WERI-Rb-1 (cell line): ENCODE measurements at places on chromosomes 1 and 21.

DNA sequence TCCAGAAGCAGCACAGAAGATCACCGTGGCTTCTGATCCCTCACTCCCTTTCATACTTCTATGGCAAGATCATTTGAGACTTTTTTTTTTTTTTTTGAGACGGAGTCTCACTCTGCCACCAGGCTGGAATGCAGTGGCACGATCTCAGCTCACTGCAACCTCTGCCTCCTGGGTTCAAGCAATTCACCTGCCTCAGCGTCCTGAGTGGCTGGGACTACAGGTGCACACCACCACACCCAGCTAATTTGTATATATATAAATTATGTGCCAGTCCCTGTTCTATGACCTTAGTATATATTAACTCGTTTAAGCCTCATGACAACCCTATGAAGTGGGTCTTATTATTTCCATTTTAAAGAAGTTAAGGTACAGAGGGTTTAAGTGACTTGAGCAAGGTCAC lies 298.5 kb downstream of the VAV3 start:
- DNase-seq: no peak

DNA sequence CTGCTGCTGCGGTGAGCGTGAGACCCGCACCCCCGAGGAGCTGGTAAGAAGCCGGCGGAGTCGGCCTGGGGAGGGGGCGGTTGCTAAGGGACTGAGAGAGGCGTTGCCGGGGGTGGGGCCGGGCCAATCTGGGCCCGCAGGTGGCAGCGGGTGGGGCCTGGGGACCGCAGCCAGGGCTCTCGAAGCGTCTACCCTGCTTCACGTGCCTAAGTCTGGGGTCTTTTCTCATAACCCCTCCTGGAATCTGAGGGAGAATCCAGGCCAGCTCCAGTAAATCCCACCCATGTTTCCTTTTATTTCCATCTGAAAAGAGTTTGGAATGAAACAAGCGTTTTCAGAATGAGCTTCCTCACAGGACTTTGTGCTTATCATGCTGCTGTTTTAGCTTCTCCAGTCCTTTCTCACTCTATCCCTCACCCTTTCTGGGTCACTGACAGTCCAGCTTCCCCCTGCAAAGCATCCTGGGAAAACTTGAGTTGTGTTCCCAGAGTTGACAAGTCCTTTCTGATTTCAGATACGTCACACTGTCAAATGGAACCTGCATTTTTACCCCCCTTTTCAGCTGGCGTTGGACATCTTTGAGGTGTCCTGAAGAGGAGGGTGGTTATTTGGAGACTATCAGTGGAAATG lies 431 bp downstream of the CLCN6 start:
- no peak for DNase-seq

GRCh38 chr21:31530364-31530763 lies 129.1 kb upstream of the SOD1 start:
- DNase-seq: no peak

GRCh38 chr1:215252164-215252563 lies 169.6 kb downstream of the KCNK2 start:
- DNase-seq: no peak

DNA sequence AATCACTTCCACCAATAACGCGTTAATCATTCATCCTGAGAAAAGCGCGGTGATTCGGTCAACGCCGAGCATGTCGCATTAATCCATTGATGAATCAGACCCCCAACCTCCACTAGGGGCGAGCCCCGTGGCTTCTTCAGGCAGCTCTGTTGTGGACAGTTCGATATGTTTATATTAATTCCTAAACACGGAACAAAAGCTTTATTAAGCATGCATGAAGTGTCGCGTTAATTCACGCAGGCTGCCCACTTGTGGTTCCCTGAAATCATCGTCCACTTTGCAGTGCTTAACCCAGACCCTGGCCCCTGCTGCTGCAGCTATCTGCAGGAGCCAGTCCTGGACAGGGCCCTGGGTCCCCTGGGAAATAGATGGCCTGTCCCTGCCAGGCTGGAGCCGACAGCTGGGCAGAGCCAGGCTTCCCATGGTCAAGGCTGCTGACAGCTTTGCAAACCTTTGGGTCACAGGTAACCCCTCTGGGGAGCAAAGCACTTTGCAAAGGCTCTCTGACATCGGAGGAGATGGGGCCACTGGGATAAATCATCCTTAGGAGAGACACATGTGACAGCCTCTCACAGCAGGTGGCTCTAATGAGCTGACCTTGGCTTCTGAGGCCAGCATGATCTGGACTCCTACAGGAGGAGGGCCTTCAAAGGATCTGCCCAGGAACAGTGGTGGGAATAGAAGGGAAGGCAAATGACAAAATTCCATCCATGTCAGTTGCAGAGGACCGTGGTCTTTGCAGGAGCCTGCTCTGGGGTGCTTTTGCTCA lies 137.0 kb upstream of the AJAP1 start:
- peak; percentile 84 for DNase-seq

- no peak for DNase-seq
Measured at GRCh38 chr1:150065184-150065871, 2.2 kb upstream of the VPS45 start.

DNA sequence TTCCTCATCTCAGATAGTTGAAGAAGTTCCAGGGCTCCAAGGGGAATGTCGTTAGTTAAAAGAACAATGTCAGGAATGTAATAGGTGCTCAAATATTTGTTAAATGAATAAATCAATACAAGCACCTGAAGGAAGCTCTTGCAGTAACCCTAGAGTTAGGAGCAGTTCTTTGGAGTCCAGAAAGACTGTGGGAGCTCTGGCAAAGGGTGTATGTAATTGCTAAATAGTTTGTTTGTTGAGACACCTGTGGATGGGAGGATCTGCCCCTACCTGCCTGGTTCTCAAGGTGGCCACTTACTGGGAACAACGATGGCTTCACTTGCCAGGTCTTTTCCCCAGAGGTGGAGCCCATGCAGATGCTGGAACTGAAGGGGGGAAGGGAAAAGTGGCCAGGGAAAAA lies 27.5 kb upstream of the JUN start:
- DNase-seq: no peak

DNA sequence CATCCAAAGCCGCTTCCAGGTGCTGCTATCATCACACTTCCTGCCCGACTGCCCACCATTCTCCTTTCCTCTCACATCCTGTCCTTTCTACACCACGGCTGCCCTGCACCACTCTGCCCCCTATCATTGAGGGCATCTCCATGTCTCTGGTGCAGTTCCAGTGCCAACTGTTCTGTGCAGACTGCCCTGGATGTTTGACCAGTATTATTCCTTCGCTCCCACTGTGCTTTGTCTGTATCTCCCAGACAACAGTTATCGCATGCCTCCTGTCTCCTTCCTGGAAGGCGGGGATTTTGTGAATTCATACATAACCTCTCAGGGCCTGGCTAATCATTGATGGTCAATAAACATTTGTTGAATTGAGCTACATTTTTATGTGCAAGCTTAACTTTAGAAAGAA lies 63.6 kb upstream of the GNG12 start:
- no peak for DNase-seq

DNA sequence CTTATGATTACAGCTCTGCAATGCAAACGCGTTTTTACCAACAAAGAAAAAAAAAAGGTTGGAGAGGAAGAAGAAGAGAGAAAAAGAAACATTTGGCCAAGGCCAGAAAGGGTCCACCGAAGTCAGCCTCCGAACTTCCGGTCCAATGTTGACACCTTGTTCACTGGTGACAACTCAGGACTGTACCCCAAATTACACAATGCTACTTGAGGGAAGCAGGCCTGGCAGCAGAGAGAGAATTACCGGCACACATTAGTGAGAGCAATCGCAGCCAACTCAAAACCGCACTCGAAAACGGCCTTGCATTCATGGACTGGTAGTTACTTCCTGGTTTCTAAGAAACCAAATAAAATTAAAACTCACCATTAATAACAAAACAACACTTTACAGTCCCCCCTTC lies 652.5 kb downstream of the KIF26B start:
- DNase-seq: no peak

- DNase-seq: no peak
Measured at GRCh38 chr1:152442301-152442700, 28.2 kb upstream of the CRNN start.

DNA sequence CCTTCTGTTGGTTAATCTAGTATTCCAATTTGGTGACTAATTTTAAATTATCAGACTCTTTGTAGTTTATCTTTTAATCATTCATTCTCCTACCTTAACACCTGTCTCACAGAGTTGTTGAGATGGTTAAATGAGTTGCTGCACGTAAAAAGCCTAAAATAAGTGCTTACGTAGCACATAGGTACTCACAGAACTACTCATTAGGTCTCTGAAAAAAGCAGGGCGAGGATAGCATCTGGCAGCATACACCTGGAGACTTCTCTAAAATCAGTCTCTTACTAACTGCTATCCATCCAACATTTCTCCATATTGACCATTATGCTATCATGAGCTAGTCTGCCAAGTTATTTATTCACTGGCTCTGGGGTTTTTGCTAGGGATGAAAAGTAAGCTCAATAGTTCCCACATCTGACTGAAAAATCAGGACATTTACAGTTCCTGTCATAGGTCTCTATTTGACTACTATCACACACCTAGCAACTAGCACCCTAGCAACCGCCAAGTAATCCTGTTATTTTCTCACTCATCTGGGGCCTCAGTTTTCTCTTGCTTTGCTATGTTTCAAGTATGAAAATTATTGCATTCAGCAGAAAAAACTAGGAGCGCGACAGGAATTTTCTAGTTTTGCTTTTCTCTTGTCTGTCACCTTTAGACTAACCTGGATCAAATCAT lies 11.2 kb downstream of the CSDE1 start:
- DNase-seq: no peak

- no peak for DNase-seq
Measured at GRCh38 chr1:44608141-44608540, 66.1 kb downstream of the TMEM53 start.

GRCh38 chr1:209749670-209750323 lies 6.1 kb upstream of the TRAF3IP3 start:
- DNase-seq: no peak

DNA sequence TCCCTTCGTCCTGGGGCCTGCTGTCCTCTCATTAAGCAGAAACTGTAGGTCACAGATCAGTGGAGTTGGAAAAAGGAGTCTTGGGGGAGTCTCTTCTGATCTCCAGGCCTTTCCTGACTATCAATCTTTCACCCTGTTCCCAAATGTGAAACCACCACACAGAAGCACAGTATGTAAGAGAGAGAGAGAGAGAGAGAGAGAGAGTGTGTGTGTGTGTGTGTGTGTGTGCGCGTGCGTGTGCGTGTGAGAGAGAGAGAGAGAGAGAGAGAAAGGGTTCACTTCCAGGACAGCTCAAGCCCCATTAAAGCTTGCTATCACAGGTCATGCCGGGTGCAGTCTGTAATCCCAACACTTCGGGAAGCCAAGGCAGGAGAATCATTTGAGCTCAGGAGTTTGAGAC lies 1.5 kb upstream of the TTC24 start:
- peak; percentile 78 for DNase-seq

GRCh38 chr1:36664571-36665287 lies 182.0 kb upstream of the CSF3R start:
- no peak for DNase-seq

DNA sequence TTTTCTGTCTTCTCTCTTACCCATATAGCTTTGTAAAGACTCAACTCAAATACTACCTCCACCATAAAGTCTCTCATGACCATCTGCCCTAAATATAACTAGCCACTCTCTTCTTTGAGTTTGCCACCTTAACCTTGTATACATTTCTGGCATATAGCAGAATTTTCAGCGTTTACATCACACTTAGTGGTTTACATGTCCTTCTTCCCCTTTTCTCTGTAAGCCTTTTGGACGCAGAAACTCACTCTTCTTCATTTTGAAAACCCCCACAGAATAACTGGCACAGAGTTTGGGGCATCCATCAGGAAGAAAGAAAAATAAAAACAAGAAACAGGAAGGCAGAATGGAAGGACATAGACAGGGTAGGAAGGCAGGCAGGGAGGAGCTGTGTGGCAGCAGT lies 131.8 kb upstream of the DUSP10 start:
- no peak for DNase-seq

- DNase-seq: no peak
Measured at GRCh38 chr21:16071092-16071491, 341.3 kb downstream of the USP25 start.

DNA sequence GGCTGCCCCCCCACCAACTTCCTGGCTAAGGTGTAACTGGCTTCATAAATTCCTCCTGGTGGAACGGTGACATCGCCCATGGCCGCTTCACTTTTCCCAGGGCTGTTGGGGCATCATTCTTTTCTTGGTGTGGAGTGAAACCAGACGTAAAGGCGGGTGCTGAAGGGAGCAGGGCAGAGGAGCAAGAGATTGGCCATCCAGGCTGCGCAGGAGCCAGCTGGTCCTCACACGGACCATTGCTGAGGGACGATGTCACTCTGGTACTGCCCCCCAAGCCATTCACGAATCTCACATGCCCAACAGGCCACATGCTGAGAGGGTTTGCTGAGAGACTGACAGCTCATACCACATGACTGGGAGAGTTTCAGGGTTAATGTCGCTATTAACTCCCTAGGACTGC lies 10.5 kb upstream of the PKP1 start:
- no peak for DNase-seq

DNA sequence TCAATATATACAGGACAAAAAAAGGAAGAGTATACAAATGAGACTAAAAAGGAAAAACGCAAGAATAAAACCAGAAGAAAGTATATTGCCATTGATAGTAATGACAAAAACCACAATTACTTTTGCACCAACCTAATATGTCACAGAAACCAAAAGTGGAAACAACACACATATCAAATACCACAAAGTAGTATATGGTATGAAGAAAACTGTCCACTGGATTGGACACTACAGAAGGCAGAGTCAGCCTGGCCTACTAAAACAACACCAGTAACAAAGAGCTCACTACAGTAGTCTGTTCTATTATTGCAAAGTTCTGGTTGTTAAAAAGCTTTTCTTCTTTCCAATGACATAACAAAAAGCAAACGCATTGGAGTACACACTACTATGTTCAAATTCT lies 17.7 kb downstream of the TESK2 start:
- DNase-seq: no peak

DNA sequence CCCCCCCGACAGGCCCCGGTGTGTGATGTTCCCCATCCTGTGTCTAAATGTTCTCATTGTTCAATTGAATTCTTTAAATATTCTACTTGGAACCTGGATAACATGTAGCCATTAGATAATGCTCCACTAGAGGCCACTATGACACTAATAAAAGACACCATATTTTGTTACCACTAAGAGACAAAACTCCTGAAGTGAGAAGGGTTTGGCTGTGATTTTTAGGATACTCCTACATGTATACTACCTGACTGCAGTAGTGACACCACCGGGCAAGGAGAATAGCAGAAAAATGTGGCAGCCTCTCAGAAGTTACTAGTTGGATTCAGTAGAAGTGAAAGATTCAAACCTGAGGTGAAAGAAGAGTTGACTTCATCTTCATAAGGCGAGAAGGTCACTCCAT lies 36.0 kb downstream of the F5 start:
- DNase-seq: no peak

- no peak for DNase-seq
Measured at GRCh38 chr1:67687198-67687545, 2.2 kb downstream of the GADD45A start.

- peak; percentile 67 for DNase-seq
Measured at GRCh38 chr1:155052439-155053395, 1.6 kb downstream of the ADAM15 start.

- no peak for DNase-seq
Measured at GRCh38 chr1:218430822-218431221, 85.7 kb downstream of the TGFB2 start.

GRCh38 chr1:22969304-22969709 lies 3.4 kb downstream of the LACTBL1 start:
- no peak for DNase-seq
